ENCODE measurements at places on chromosomes 13 and 19.

DNA sequence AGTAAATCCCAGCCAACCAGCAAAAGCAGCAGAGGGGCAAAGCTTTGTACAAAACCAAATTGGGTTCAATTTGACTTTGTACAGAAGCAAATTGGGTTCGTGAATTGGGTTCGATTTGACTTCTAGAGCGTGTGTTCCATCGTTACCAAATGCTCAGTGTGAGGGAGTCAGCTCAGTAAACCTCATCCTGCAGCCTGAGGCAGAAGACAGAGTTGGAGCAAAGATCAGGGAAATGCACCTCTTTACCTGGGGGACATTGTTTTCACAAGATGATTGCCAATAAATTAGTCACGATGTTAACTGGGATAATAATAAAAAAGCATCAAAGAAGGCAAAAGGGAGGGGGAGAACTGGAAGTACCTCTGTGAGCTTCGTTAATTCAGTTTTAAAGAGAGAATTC lies 1.5 kb downstream of the RAB20 start:
- DNase-seq: peak; percentile 20

- peak; percentile 38 for DNase-seq
Measured at GRCh38 chr19:54518844-54519243, 16.2 kb downstream of the LAIR2 start.

DNA sequence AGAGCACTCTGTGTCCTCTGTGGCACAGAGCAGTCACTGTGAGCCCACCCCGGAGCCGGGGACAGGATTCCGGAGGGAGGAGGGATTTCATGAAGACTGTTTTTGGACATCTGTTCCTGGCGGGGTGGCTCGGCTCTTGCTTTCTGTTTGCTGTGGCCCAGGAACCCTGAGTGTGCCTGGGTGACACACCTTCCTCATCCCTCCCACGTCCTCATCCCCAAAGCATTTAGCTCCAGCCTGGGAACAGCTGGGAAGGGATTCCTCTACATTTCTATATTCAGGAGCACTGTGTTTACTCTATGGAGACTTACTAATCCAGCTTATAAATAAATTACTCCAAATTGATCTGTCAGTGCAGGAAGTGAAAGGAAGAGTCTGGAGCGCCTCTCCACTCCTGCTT lies 97.8 kb upstream of the UBL3 start:
- no peak for DNase-seq

GRCh38 chr19:45789035-45789786 lies 3.4 kb downstream of the DMWD start:
- DNase-seq: no peak

DNA sequence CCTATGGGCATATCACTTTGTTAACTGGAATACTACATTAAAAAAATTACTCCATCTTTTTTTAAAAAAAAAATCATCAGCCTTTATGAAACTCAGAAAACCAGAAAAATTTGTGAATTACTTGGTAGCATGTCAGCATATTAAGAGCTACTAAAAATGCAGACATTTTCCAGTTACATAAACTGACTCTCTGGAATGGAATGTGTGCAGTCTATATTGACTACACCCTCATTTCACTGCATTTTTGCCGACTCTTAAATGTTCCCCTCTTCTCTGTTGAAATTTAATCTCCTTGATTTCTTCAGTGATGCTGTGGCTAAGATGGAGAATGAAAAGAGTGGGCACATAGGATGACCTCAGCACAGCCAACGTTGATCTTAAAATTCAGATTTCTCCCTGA lies 393.8 kb downstream of the ITGBL1 start:
- DNase-seq: no peak

DNA sequence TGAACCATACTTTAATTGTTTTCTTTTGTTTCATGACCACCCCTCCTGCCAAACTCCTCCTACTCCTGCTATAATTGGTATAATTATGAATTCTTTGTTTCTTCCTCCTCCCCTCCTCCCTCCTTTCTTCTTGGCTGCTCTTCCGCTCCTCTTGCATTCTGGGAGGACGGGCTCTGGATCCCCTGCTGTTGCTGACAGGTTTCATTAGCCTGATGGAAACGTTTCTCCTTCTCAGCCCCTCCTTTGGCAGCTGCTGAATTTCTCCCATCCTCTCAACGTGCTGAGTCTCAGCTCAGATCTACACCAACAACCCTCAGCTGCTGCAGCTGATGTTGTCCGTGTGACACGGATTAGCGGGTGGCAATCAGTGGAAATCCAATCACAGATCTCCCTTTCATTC lies 97.1 kb upstream of the UBAC2 start:
- no peak for DNase-seq

DNA sequence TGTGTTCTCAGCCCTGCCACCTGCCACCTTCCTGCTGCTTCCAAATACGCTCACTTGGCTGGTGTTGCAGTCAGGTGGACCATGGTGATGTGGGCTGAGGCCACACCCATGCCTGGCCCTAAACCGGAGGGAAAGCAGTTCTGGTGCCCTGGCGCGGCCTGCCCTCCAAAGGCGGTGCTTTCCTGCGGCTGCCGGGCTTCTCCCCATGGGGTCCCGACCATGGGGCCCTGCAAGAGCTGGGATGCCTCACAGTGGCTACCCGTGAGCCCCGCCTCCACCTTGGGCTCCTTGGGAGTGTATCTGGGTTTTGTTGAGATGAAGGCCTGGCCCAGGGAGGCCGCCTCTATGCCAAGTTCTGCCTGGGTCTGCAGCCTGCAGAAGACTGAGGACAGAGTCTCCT lies 73.7 kb downstream of the ERICH6B start:
- DNase-seq: no peak

DNA sequence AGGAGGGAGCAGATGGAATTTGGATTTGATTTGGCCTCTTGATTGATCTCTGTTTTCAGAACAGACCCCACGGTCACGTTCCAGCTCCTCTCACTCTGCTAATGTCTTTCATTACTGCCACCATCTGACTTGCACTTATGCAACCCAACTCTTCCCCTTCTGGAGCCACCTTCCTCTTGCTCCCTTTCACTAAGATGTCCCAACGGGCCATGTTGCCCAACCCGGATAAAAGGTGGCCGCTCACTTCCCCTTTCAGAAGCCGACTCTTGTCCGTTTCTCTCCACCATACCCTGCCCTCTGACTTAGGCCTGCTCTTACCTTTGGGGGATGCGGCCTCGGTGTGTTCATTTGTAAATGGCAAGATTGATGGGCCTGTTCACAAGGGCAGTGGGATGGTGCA lies 27.4 kb upstream of the CYP4F8 start:
- no peak for DNase-seq

DNA sequence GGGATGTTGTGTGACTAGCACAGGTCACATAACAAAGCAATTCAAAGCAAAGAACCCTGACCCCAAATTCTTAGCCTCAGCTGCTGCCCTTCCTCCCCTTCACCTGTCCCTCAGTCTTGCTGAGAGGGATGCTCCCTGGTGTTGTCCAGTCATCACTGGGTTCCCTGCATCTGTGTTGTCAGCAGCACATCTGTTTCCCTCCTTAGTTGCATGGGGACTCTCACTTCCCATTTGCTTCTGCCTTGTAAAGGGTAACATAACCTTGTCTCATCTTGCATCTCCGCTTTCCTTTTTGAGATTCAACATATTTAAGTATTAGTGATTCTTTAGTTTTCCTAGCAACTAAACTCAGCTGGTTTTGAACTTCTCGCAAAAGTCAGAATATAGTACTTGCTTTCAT lies 54.0 kb downstream of the SPATA13 start:
- DNase-seq: no peak

DNA sequence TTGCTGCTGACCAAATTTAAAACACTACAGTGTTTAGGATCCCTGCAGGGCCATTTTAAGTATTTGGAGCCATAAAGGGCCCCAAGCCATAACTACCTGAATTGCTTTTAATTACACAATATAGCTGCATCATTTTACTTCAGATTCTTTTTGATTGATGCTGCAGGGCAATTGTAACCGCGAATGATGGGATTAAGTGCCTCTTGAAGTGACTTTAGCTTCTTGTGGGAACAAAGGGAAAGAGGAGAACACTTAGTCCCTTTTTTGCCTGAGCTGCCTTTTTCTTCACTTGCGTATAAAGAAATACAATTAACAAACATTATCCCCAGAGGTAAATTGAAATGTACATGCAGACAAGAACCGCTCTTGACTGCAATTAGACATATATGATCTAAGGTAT lies 228.5 kb downstream of the ZIC5 start:
- DNase-seq: no peak

DNA sequence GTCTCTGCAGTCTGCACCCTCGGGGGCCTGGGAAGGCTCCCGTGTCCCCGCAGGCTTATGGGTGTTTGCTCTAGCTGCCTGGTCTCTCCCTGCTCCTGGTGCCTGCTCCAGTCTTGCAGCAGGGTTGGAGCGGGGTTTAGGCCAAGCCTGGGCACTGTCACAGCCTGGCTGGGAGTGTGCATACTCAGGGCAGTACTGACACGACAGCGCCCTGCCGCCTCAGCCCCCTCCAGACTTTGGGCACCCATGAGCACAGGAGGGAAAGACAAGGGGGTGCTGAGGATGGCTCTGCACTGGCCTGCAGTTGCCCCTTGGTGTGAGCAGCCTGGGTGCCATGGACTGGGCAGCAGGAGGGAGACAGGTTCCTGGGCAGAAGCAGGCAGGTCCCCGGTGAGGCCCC lies 35.7 kb downstream of the CEP89 start:
- DNase-seq: no peak

DNA sequence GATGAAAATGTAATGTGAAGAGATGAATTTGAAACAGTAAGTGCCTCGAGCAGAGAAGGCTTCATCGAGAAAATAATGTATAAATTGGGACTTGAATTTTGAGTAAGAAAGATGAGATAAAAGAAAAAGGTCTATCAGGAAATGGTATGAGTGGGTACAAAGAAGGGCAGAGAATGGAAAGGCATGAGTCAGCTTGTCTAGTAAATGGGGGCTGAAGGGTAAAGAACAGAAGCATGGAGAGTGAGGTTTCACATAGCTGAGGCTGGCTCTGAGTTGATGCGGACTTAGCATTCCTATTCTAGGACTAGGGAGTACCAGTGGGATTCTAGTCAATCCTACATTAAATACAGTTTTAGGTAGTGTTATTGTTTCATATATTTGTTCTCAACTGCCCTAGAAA lies 85.8 kb downstream of the ZC3H13 start:
- no peak for DNase-seq

DNA sequence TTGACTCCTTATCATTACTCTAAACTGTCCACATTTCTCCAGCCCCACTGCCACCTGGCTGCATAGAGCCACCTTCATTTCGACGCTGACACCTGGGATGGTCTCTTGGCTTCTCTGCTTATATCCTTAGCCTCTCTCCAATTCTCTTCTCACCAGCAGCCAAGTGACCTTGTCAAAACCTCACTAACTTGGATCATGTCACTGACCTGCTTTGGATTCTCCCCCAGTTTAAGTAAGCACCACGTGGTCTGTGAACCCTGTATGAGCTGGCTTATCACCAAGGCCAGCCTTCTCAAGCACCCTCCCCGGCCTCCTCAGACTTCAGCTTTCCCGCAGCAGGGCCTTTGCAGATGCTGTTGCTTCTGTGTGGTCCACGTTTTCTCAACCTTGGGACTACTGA lies 12.3 kb upstream of the GGACT start:
- no peak for DNase-seq

DNA sequence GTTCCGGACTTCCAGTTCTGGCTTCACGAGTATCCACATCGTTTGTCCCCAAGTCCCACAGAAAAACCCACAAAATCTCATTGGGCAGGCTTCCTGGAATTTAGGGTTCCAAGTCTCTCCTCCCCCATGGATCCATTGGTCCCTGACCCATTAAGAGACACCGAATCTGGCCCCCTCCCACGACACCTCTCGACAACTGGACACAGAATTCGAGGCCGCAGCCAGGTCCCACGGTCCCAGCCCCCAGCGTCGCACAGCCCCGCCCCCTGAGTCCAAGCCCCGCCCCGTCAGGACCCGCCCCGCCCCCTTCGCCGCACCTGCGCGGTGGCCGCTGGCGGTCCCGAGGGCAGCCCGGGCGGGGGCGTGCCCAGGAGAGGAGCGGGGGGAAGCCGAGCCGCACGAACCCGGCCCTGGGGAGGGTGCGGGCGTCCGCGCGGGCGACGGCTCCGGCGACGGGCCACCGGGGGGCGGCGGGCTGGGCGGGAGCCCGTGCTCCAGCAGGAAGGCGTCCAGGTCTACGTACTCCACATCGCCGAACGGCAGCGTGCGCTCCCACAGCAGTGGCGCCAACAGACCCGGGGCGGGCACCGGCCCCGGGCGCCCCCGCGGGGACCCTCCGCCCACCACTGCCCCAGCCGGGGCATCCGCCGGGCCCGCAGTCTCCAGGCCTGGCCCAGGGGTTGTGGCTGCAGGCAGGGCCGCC lies 1.8 kb downstream of the DBP start:
- DNase-seq: peak; percentile 66

DNA sequence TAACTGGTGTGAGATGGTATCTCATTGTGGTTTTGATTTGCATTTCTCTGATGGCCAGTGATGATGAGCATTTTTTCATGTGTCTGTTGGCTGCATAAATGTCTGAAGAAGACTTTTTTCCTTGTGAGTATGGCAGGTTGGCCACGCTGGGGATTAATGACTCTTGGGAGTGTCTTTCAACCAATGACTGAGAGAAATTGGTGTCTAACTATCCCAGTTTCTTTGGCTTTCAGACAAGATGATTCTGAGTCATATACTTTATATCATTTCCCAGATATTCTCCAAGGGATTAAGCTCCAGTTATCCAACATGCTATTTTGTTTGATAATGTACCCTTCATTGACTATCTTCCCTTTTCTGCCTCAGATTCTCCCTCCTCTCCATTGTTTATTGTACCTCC lies 35.5 kb upstream of the CSNK1A1L start:
- DNase-seq: no peak

DNA sequence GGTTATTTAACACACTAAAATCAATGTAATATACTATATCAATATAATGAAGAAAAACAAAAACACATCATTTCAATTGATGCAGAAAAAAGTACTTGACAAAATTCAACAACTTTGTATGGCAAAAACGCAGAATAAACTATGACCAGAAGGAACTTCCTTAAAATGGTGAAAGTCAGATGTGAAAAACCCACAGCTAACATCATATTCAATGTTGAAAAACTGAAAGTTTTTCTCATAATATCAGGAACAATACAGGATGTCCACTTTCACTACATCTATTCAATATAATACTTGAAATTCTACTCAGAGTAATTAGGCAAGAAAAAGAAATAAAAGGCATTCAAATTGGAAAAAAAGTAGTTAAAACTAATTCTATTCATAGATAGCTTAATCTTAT lies 50.3 kb downstream of the SPRY2 start:
- no peak for DNase-seq

- DNase-seq: no peak
Measured at GRCh38 chr13:74299721-74300120, 165.5 kb upstream of the KLF12 start.

- DNase-seq: no peak
Measured at GRCh38 chr13:51885651-51886050, 23.9 kb downstream of the CCDC70 start.

Measured in RWPE1 (cell line).